ENCODE measurements at places on chromosomes 12 and 14.

DNA sequence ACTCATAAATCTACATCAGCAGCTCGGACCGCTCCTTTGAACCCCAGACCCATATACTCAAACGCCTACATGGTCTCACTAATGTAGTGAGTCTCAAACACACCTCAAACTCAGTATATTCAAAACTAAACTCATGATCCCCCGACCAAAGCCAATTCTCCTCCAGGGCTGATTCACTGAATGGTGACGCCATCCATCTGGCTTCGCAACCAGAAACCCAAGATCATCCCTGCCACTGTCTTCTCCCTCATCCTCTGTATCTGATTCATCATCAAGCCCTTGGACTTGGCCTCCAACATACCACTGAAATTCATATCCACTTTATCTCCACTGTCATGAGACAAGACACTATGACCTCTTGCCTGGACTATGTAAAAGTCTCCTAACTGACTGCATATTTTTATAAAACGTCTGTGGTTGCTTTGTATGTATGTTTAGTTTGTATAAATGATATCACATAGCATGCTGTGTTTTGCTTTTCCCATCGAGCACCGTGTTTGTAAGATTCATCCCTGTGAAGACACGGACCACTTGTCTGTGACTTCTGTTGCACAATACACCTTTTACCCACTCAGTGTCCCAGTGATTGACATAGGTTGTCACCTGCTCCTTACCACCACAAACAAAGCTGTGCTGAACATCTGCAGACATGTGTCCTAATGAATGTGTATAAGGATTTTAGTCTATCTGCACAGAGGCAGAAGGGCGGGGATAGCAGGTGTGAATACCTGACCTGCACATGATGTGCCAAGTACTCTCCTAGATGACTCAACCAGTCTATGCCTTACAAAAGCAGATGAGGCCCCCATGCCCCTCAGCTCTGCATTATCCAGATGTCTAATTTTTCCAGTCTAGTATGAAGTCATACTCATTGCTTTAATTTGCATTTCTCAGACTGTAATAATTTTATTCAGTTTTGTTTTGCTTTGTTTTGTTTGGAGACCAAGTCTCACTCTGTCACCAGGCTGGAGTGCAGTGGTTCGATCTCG, 76.9 kb downstream of the VWF start:
- no peak overlapping the region for H3K4me3 ChIP-seq
- no peaks in the 10 kb centered on the region for H3K27me3 ChIP-seq
- no peak overlapping the region for H3K27ac ChIP-seq
- DNase-seq, result no peak
- no peaks in the 10 kb centered on the region for H3K36me3 ChIP-seq

GRCh38 chr14:71116568-71117122, 209.4 kb downstream of the PCNX1 start:
- DNase-seq, result no peak
- H3K27me3 ChIP-seq, result no peaks in the 10 kb centered on the region
- H3K4me1 ChIP-seq, result peaks cover 16% of the 10 kb centered on the region
- H3K36me3 ChIP-seq, result peaks cover 37% of the 10 kb centered on the region
- no peak overlapping the region for H3K27ac ChIP-seq

DNA sequence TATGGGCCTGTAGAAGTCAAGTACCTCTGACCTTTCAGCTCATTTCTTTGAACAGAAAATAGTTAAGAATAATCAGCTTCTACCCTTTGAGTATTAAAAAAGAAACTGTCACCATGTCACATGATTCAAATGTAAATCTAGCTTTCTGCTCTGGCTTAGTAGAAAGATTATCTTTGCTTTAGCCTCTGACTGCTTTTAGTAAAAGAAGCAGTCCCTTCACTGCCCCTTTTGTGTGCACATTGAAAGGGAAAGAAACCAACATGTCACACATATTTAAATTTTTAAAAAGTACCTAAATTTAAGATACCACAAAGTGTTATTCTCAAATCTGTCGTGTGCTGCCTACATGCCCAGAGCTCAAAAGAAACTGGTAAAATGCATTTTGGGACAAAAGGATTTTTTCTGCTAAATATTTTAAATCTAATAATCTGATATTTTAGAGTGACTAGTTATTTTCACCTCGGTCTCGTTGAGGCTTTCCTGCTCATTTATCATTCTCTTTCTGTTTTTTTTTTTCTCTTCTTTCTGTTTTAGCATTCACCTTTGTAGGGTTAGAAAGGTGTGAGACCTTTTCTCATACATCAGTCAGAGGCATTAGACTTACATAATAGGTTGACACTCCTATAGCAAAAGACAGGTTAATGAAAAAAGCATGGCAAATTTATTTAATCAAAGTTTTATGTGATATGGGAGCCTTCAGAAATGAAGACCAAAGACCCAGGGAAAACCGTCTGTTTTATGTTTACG, 41.3 kb downstream of the SLC16A7 start:
- peaks cover 12% of the 10 kb centered on the region for H3K4me1 ChIP-seq
- no peaks in the 10 kb centered on the region for H3K27me3 ChIP-seq
- peaks cover 25% of the 10 kb centered on the region for H3K36me3 ChIP-seq

GRCh38 chr12:58034311-58034710, 92.9 kb downstream of the ATP23 start:
- H3K27ac ChIP-seq, result no peak overlapping the region
- H3K36me3 ChIP-seq, result no peaks in the 10 kb centered on the region
- H3K27me3 ChIP-seq, result no peaks in the 10 kb centered on the region
- no peaks in the 10 kb centered on the region for H3K4me1 ChIP-seq

GRCh38 chr12:132909030-132909368, 21.6 kb upstream of the CHFR start:
- H3K27me3 ChIP-seq, result peaks cover 13% of the 10 kb centered on the region
- H3K36me3 ChIP-seq, result peaks cover 24% of the 10 kb centered on the region
- peaks cover 4% of the 10 kb centered on the region for H3K4me1 ChIP-seq

DNA sequence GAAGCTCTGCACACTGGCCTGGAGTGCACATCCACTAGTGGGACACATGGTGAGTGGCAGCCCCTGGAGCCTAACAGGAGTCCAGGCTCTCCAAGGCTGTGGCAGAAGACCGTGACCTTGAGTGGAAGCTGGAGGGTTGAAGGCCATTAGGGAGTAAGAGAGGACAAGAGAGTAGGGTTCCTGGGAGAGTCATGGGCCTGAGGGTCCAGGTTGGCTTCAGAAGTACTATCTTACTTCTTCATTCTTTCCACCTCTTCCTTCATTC, 406 bp downstream of the IL23A start:
- H3K4me1 ChIP-seq, result peaks cover 33% of the 10 kb centered on the region
- no peak for DNase-seq
- peak overlapping the region; percentile 99 for H3K27ac ChIP-seq
- peaks cover 39% of the 10 kb centered on the region for H3K36me3 ChIP-seq

DNA sequence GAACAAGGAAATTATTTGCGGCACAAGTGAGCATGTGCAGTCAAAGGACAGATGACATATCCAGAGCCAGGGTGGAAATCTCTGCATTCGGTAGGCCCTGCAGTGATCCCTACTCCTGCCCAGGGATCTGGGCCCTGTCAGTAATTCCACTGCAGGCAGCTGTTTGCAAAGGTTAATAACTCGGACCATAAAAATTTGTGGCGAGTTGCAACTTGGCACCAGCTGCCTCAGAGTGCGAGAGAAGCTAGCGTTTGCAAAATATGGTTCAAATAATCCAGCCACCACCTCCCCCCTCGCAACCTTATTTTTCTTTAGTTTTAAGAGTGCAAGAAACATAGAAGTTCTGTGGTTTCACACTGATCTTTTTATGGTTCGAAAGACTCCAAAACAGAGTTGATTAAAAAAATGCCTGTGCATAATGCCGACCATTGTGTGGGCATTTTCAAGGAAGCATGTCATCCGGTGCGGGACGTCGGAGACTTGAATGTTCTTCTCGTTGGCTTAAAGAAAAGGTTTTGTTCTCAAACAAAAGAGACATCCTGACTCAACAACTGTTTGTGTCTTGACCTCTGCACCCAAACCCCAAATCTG, 224.5 kb downstream of the BCL11B start:
- DNase-seq, result no peak
- no peak overlapping the region for H3K27ac ChIP-seq
- H3K4me3 ChIP-seq, result no peak overlapping the region
- H3K36me3 ChIP-seq, result no peaks in the 10 kb centered on the region
- no peaks in the 10 kb centered on the region for H3K27me3 ChIP-seq
- no peaks in the 10 kb centered on the region for H3K4me1 ChIP-seq

- no peak overlapping the region for H3K27ac ChIP-seq
- H3K27me3 ChIP-seq, result peaks cover 19% of the 10 kb centered on the region
- H3K36me3 ChIP-seq, result no peaks in the 10 kb centered on the region
- H3K4me1 ChIP-seq, result peaks cover 7% of the 10 kb centered on the region
- DNase-seq, result no peak
- no peak overlapping the region for H3K4me3 ChIP-seq
These were observed 23.3 kb downstream of the NUAK1 start for GRCh38 chr12:106115440-106115839.

All from activated T-helper 2 cell treated with anti-CD3 and anti-CD28 coated beads, Interferon-gamma antibody, Interleukin-2, Interleukin-4, amounts not matched to agents 10 μg/mL and 5 μg/mL and 100 μg/mL, durations not matched to agents 14 hours and 24 hours and 36 hours (primary cell).